ENCODE measurements at places on chromosomes 6 and 20.

GRCh38 chr6:160360955-160361354 lies 12.8 kb downstream of the SLC22A3 start:
- DNase-seq = no peak

DNA sequence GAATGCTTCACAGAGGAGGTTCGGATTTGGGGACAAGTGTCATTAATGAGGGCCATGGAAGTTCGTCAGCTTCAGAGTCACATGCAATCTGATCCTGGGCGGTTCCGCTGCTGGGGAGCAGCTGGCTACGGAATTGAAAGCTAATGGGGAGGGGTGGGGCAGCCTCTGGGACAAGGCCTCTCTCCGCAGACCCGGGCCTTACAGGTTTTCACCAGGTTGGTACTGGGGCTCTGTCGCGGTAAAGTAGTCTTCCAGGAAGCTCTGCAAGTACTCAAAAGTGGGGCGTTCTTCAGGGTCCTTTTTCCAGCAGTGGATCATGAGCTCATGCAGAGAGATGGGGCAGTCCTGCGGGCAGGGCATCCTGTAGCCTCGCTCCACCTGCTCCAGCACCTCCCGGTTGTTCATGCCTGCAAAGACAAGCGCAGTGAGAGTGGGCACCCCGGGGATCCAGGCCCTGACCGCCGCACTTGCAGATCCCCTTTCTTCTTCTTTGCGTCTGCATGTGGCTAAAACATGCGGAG lies 55.9 kb upstream of the TRAF3IP2 start:
- DNase-seq = no peak

DNA sequence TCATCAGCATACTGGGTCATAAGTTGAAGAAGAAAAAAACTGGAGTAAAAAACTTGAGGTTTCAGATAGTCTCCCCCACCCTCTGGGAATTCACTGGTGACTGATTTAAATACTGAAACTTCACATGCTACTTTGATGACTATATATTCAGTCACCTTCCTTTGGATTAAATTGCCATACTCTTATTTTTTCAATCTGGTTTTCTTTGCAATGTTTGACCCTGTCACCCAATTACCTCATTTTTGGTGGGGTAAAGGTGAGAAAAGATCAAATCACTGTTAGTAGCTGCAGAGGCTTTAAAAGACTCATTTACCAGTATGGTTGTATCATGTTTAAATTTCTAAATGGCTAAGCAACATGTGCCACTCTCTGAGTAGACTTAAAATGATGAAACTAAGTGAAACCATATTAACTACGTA lies 862.7 kb upstream of the FLRT3 start:
- no peak for DNase-seq

- no peak for DNase-seq
These were observed 7.2 kb upstream of the TRIB3 start for GRCh38 chr20:373171-373890.

DNA sequence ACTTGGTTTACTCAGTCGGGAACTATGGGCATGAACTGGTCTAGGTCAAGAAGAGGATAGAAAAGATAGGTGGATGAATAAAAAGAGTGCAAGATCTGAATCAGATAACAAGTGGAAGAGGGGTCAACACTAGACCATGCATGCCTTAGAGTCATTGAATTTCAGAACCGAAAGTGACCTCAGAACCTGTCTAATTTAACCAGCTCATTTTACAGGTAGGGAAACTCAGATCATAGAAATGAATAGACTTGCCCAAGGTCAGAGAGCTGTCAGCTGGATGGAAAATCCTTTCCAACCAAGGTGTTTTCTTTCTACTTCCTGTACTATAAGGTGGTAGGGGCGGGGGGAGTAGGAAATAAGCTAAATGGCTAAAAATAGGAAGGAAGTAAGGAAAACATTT lies 121.4 kb upstream of the ADGRF1 start:
- DNase-seq = no peak

DNA sequence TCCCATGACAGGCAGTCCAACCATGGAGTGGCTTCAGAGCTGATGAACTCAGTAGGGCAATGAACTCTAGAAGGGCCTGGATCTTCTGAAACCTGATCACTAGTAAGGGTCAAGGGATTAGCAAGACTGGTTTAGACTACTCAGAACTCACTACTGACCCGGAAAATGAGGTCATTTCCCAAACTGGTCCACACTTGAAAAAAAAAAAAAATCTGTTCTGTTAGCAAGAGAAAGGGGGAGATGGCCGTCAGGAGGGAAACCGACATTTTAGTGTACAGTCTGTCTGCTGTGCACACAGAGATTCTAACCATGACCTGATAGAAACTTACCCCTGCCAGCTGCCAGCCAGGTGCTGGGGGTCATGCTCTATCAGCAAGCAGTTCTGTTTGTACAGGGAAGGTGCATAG lies 262.4 kb upstream of the AGPAT4 start:
- no peak for DNase-seq

- DNase-seq = no peak
These were observed 32.8 kb upstream of the SCGN start for GRCh38 chr6:25619217-25619616.

GRCh38 chr6:128069188-128069587 lies 168.3 kb upstream of the THEMIS start:
- DNase-seq = no peak

DNA sequence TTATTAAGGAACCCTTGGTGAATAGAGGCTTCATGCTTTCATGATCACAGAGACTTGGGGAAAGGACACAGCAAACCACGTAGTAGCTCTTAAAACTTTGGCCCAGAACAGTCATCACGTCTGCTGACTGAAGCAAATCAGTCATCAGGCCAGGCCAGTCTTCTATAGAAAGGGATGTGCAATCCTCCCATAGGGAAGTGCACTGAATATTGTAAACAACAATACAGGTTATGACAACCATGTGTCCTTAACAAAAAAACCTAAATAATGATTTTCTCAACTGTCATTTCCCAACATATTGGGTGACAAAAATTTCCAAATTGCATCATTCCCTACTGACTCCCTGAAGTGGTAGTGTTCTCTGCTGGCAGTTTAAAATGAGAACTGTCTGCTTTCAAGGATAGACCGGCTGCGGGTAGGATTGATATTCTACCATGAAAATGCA lies 388.2 kb upstream of the CITED2 start:
- DNase-seq = no peak

GRCh38 chr6:39915866-39916265 lies 18.4 kb downstream of the MOCS1 start:
- DNase-seq = no peak

- no peak for DNase-seq
These were observed 152.3 kb downstream of the CARMIL1 start for GRCh38 chr6:25431306-25431974.

GRCh38 chr20:47761482-47762047 lies 23.7 kb downstream of the SULF2 start:
- DNase-seq = no peak

GRCh38 chr20:36543184-36544133 lies 2.1 kb downstream of the MYL9 start:
- no peak for DNase-seq

GRCh38 chr6:52670502-52671409 lies at the start of gene TMEM14A:
TSS of gene TMEM14A (plus strand) at chr6:52671113. CDS start at chr6:52677103, 5,990 bp downstream.
- peak; percentile 87 for DNase-seq

DNA sequence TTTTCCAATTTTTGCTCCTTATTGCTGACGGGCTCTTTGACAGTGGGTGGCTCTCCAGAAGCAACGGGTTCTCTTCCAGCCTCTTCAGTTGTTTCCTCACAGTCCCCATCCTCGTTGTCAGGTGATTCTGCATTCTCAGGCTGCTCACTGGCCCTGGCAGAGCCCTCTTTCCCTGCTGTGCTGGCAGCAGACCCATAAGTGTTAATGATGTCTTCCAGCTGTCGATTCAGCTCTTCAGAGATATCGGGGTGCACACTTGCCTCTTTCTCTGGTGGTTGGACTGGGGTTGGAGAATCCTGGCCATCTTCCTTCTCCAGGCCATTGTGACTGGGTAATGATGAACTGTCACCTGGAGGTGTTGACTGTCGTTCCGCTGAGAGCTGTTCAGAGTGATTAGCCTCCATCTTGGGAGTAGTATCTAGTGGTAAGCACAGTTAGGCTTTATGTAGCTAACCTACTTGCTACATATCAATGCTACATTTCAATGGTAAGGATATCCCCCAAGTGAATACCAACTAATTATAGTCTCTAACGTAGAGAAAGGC lies 3.2 kb downstream of the TXLNB start:
- no peak for DNase-seq

DNA sequence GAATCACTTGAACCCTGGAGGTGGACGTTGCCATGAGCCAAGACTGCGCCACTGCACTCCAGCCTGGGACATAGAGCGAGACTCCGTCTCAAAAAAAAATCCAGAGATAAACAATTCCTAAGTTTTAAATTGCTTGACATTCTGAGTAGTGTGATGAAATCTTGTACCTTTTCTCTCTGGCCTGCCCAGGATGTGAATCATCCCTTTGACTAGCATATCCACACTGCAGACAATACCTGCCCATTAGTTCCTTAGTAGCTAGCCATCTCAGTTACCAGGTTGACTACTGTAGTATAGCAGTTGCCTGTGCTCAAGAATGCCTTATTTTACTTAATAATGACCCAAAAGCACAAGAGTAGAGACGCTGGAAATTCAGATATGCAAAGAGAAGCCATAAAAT lies 2.8 kb downstream of the ZFP57 start:
- DNase-seq = no peak

DNA sequence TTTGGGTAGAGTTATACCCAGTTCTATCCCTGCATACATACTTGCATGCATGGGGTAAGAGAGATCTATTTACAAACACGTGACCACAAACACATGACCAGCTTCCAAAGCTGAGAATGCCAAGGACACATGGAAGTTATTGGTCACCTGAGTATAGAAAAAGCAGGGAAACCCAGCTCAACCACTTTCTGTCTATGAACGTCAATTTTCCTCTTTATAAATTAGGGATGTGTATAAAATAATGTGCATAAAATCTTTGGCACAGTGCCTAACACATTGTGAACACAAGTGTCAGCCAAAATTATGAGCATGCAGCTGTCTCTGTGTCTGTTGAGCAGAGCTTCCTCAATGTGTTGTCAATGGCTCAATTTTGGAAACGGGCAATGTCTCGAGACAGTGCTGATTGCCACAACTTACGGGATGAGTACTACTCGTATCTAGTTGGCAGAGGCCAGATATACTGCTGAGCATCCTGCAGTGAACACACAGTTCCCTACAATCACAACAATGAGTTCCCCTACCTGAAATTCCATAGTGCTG lies 44.9 kb downstream of the TPD52L1 start:
- no peak for DNase-seq

Data from stimulated activated CD4-positive, alpha-beta T cell treated with anti-CD3 and anti-CD28 coated beads, Interleukin-1b, Interleukin-23, amount 100 ng/mL, for 1 hour (primary cell).